NCI-H345 (cell line): ENCODE measurements at places on chromosomes 3 and 15.

DNA sequence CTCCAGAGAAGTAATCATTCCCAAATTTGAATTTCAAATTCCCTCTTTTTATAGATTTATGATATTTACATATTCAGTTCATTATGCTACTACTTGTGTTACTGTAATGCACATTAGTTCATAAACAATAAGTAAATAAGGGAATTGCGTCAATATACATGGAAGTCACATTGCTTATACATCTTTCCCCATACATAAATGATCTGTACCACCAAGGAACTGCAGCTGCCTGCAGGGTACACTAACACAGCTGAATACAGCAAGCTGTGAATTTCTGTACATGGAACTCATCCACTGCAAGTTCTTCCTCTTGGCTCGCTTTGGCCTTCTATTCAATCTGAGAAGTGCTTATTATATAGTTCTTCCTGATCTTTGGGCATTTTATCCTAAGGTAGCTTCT is 15.5 kb downstream of the CASR start:
- DNase-seq = no peak

- no peak for DNase-seq
Observed at GRCh38 chr3:175304404-175304803, 445.3 kb downstream of the NAALADL2 start.

GRCh38 chr3:41327718-41328117 is 128.4 kb downstream of the CTNNB1 start:
- no peak for DNase-seq

GRCh38 chr15:39181940-39182339 is 398.9 kb upstream of the THBS1 start:
- no peak for DNase-seq

DNA sequence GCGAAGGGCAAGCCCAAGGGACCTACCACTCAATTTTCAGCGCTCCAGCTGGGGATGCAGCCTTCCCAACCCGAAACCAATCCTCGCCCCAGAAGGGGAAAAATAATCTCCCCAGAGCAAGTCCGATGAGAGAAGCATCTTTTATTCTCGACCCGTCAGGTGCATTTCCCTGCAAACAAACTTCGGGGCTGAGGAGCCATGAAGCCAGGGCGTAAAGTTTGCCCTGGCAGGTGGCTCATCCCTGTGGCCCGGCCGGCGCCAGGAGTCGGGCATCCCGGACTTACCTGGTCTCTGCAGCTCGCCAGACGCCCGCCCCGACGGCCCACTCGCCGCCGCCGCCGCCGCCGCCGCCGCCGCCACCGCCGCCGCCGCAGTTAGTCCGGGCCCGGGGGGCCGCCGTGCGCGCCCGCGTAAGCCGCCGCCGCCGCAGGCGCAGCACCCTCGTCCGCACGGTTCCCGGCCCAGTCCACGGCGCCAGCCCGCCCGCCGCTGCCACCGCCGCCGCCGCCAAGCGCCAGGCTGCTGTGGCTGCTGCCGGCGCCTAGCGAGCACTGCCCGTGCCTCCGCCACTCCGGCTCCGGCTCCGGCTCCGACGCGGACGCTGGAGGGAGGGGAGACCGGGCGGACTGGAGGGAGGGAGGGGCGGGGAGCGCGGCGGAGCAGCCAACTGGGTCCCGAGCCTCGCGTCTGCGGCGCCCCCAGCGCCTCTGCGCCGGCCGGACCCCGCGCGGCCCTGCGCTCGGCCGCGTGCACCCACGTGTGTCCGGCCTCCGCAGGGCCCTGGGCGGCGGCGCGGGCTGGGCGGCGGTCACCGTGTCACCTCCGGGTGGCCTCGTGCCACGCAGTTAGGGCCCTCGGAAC is at the start of gene CNTN3:
Gene CNTN3, minus strand, starts transcription at position 553 of the 861 bp plus-strand sequence. CDS start 93,547 bp downstream, outside the sequence.
- DNase-seq = peak; percentile 42

DNA sequence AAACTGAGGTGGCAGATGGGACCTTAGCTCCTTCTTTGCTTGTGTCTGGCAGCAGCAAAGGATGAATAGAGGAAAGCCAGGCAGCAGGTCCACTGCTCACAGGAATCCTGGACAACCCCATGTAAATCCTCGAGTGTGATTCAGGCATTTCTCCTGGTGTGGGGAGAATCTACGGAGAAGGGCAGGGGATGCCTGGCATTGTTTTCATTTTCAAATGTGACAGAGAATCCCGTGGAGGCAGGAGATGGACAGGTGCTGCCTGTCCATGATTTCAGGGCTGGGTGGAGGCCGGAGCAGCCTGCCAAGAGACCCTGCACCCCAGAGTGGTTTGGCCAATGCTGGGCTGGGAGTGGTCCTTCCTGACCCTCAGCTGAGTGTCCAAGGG is 1.7 kb downstream of the HRH1 start:
- DNase-seq = no peak

- no peak for DNase-seq
Observed at GRCh38 chr3:53936347-53936746, 44.7 kb upstream of the SELENOK start.

- DNase-seq = no peak
Observed at GRCh38 chr15:89998141-89998661, 2.9 kb upstream of the ZNF710 start.

DNA sequence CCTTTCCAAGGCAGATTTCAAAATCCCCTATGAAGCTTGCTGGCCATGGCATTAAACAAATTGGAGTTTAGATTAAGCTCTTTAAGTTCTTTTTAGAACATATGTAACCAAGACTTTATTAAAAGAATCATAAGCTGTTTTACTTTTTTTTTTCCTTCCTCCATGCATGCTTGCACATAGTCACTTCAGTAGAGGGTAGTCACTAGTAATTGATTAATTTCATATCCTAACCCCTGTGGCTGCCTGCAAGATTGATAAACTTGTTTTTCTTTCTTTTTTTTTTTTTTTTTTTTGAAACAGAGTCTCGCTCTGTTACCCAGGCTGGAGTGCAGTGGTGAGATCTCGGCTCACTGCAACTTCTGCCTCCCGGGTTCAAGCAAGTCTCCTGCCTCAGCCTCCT is 33.3 kb upstream of the ZKSCAN7 start:
- no peak for DNase-seq

DNA sequence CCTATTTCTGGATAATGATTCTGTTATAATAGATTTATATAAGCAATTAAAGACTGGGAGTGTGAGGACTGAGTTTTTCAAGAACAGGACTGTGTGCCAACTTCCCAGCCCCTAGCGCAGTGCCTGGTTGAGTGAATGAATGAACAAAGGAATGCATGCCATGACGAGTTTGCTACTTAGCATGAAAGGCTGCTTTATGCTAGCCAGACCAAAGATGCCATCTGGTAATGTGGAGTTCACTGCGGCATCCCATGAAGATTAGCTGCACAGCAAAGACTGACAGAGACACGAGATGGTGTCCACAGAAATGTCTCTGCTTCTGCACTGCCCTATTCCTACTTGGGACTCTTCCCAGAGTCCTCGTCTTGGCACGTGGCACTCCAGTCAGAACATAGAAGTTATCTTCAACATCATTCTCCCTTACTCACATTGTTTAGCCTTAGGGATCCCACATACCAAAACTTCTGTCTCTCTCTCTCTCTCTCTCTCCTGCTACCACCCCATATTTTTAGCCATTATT is 283.9 kb upstream of the CTNNB1 start:
- no peak for DNase-seq

DNA sequence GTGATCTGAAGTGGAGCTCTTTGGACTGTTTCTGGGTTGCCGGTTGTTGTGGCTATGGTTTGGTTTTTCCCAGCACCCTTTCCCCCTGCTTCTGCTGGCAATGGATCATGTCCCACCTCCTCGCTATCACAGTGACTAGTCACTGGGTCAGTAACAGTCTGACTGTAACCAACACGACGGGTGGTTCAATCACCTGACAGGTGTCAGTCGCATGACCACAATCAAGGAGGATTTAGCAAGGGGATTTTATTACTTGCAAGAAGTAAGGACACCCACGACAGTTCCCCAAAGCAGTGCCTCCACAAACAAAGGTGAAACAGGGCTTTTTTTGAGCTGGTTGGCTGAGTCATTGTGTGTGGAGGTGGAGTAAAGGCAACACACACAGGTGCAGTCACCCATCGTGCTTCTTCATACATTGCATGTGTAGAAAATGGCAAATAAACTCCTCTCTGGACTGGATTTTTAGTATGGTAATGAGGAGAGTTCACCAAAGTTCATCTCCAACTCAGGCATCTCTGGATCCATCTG is 58.8 kb upstream of the FAM3D start:
- DNase-seq = no peak

DNA sequence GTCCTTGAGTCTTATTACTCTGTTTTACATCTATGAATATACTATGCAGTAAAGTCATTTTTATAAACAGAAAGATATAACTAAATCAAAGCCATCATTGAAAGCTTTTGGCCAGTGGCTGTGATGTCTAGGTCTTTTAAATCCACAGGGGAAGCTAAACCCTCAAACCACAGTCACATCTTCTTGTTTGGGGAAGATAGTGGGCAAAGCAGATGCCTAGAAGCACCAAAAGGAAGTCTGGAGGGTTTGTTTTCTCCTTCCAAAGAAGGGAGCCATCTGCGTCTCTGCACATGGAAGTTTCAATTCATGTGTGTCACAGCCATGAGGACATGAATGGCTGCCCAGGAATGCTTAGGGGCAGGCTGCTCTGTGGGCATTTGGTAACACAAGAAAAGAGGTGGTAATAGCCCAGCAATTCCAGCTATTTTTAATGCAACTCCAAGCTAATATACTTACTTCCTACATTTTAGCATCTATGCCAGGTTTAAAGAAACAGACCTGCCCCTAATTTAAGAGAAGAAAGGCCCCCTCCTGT is 322.2 kb downstream of the SLC9A9 start:
- no peak for DNase-seq

GRCh38 chr15:63473749-63473998 is 30.7 kb upstream of the USP3 start:
- DNase-seq = no peak

DNA sequence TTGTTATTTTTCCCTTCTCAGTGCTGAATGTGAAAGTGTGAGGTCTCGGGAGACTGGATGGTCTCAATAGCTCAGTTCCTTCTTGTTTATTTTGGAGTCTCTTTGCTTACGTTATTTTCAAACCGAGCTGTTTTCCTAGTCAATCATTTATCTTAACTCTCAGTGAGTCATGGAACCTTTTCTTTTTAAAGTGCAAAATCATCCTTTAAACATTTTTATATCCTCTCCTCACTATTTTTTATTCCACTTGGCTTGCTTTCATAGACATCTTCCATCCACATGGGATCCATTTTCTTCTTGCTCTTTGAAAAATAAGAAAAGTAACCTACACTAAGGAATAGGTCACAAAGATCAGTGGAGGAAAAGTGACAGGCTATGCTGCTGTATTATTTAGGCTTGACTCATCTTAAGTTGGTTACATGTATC is 497.8 kb downstream of the NAALADL2 start:
- DNase-seq = no peak

- no peak for DNase-seq
Observed at GRCh38 chr3:156477323-156477722, 77.6 kb downstream of the SSR3 start.

GRCh38 chr15:76512971-76513370 is 176.4 kb downstream of the ISL2 start:
- DNase-seq = no peak

DNA sequence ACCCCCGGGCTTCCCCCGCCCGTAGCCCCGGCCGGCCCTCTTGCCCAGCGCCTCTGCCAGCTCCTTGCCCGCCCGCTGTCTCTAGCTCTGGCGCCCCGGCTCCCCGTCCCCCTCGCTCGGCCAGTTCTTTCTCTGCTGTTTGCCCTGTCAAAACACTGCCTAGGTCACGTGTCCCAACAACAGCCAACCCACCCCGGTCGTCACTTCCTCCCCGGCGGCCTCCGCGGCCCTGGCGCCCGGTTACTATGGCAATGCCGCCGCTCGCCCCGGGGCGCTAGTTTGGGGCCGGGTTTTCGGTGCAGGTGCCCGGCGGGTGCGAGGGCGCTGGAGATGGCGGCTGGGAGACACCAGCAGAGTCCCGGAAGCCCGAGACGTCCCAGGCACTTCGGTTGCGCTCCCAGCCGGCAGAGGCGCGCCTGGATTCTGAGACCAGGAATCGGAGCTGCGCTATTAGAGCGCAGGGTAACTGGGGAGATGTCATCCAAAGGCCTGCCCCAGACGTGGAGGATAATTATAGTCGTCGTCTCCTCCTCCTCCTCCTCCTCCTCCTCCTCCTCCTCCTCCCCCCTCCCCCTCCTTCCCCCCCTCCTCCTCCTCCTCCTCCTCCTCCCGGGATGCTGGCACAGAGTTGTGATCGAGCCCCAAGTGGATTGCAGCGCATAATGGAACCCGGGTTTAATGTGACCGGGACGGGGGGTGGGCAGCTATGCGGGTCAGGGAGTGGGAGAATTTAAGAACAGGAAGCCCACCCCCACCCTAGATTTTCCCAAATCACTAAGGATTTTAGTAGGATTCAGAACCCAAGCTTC is at the start of gene ATOSA:
Gene ATOSA, minus strand, starts transcription at position 157 of the 809 bp plus-strand sequence. CDS start 1,367 bp downstream, outside the sequence.
- peak; percentile 82 for DNase-seq

GRCh38 chr3:185030951-185031350 is 121.9 kb downstream of the C3orf70 start:
- DNase-seq = no peak

- no peak for DNase-seq
Observed at GRCh38 chr3:141415953-141416352, 47.6 kb downstream of the ZBTB38 start.

GRCh38 chr3:190517687-190518086 is 3.8 kb downstream of the IL1RAP start:
- DNase-seq = no peak

DNA sequence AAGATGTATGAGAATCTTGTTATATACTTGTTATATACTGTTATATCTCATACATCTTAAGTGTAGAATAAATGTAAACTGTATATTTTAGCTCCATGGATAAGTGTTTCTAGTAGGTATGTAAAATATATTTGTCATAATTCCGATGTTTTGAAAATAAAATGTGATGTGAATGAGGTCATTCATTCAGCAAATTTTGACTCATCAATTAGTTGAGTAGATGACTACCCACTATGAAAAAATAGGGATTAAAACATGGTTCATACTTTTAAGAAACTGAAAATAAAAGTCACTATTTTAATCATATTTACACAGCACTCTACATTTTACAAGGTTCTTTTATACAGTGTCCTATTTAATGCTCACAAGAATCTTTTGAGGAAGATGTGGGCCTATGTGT is 28.4 kb upstream of the CNTN3 start:
- DNase-seq = no peak

GRCh38 chr15:100911086-100911485 is 8.1 kb upstream of the LRRK1 start:
- DNase-seq = no peak

GRCh38 chr3:155880286-155880685 is 9.8 kb downstream of the GMPS start:
- no peak for DNase-seq

DNA sequence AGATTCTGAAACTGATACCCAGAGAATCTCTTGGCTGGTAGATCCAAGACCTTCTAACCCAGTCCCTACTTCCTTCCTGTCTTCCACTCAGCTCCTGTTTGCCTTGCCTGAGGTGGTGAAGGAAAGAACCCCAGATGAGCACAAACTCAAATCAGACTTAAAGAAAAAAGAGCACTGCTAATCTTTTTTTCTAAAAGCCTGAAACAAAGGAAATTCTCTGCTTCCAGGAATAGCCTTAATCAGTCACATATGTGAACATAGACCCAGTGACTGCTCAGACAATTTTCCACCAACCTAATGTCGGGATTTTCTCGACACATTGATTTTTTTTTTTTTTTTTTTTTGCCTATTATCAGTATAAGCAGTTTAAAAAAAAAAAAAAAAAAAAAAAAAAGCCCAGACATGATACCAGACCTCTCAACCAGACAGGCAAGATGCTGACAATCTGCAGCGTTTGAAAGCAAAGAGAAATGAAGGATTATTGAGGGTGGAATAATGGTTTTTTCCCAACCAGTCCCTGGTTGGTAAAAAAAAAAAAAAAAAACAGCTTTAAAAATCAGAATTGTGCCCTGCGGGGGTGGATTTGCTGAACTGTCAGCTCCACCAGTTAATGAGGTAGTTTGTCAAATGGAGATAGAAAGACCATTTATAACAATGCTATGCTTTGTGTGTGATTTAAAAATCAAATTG is 256.8 kb upstream of the RARB start:
- DNase-seq = no peak
